ENCODE measurements at places on chromosomes 5 and 9.

- no peak for DNase-seq
Observed at GRCh38 chr9:137614631-137615386, 4.0 kb upstream of the EHMT1 start.

- no peak for DNase-seq
Observed at GRCh38 chr5:150607105-150607504, 33.4 kb upstream of the SYNPO start.

DNA sequence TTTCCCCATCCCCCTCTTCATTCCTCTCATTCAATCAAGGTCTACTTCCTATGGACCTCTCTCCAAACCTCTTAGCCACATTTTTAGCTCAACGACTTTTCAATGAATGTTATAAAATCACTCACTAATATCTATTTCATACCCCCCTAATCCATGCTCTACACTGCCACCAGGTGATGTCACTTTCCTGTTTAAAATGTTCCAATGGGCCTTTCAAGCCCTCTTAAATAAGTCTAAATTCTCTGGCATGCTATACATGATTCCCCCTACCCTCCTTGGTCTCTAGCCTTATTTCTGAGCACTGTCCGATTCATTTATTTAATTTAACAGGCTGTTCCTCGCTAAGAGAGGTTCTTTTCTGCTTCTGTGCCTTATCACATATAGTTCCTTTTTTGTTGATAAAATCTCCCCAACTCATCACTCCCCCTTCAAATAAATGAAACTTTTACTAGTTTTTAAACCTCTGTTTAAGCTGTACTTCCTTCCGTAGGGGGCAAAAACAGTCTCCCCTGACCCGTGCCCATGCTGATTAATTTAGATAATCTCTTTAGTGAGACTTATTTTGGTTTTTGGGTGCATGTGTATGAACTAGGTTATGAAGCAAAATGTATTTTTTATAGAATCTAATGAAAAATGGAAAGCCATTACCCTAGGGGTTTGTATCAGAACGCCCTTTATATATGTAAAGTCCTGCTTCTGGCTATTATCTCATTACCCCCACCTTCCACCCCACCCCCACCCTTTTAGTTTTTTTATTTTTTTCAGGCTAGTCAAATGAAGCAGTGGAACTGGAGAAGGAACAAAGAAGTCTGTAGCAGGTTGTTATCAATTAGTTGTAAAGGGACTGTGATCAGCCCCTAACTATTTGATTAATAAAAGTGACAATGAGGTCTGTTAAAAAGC lies 9.0 kb downstream of the ABHD17B start:
- DNase-seq: no peak

DNA sequence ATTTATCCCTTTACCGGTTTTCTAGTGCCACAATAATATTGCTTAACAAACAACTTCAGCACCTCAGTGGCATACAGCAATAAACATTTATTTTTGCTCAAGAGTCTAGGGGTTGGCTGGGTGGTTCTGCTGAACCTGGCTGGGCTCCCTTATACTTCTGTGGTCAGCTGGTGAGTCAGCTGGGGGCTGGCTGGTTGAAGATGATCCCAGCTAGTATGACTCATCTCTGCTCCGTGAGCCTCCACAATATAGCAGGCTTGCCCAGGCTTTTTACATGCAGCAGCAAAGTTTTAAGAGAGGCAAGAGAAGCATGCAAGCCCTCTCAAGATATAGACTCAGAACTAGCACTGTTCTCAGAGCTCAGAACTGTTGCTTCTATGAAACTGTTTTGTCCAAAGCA lies 523.5 kb upstream of the CLINT1 start:
- no peak for DNase-seq

DNA sequence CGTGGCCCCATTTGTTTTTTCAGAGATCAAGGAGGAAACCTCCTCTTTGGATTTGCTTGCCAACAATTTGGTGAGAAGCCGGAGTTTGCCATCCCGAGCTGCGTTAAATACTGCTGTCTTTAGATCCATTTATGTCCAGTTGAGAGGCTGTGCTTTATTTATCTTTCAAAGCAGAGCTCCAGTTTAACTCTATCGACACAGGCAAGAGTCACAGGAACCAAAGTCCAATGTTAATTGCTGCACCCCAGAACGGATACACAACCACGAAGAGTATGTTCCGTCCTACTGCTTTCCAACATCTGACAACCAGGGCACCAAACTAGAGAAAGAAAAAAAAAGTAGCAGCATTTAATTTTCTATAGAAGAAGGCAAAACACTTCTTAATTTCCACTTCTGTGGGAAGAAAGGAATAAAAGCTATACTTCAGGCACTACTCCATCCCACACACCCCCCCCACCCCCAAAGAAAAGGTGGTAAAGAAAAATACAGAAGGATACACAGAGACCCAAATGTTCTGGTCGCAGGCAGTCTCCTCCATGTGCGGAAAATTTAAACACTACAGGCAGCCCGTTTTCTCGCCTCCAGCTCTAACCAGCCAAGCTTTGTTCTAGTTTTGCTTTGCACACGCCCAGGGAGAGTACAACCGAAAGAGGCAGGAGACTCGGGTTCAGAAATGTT lies 1.1 kb downstream of the FEM1C start:
- peak; percentile 5 for DNase-seq

GRCh38 chr5:74974451-74975091 lies 77.8 kb downstream of the GCNT4 start:
- peak; percentile 25 for DNase-seq

- no peak for DNase-seq
Observed at GRCh38 chr5:40333459-40334241, 346.1 kb upstream of the PTGER4 start.

- no peak for DNase-seq
Observed at GRCh38 chr5:61472172-61472958, 140.3 kb downstream of the ZSWIM6 start.

- DNase-seq: no peak
Observed at GRCh38 chr9:3509926-3510325, 15.9 kb downstream of the RFX3 start.

DNA sequence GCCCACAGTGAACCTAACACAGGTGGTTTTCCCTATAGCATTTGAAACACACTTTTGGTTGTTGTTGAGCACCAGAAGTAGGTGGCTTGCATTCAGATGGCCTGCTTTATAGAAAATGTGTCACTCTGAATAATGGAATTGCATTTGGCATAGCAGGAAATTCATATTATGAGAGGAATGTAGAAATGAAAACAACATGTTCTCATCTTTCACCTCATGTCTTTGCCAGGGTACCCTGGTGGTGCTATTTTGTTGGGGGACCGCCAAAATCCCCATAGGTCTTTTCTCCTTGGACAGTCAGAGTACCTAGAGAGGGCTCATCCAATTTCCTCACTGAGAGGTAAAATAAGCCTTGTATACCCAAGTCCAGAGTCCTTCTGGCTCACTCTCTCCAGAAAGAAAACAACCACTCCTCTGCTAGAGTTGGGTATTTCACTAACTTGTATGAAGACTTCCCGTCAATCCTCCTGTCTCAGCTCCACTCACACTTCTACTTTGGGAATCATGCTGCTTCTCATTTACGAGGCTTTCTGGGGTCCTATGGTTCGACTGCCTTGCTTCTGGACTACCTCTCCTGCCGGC lies 67.4 kb downstream of the MRPS27 start:
- no peak for DNase-seq

DNA sequence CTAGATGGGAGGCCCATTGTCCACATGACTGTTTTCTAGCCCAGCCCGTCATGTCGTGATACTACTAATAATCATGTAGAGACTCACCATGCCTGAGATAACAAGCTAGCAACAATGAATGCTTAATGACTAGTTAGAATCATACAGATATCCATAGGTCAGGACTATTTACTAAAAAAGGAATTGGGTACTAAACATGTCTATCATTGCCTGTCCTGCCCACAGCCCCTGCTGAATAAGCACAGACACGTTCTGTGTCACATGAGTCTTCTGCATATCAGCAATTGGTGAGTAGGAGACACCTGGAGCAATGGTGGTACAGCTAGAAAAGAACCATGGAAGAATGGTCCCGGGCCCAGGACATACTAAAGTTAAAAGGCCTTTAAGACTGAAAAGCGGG lies 18.0 kb downstream of the FRRS1L start:
- no peak for DNase-seq

DNA sequence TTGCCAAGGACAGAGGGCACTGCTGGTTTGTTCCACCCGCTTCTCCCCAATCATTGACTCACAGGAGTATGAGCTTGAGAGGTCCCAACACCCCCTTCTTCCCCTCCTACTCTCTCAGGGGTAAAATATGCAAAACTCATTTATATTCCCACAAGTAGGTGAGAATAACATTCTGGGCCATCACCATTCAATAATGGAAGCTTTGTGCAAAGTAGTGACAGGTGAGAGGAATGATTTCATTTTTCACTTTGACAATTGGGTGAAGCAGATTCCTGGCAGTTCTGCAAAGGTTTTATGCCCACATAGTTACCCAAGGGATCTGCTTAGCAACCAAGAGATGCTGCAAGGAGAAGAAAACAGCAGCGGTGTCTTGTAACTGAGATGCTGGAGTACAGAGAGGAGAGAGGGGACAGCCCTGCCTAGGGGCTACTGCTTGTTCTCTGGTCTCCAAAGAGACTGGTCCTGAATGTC lies 137.6 kb downstream of the CMYA5 start:
- no peak for DNase-seq

- no peak for DNase-seq
Observed at GRCh38 chr5:148952097-148952867, 110.6 kb downstream of the SH3TC2 start.

DNA sequence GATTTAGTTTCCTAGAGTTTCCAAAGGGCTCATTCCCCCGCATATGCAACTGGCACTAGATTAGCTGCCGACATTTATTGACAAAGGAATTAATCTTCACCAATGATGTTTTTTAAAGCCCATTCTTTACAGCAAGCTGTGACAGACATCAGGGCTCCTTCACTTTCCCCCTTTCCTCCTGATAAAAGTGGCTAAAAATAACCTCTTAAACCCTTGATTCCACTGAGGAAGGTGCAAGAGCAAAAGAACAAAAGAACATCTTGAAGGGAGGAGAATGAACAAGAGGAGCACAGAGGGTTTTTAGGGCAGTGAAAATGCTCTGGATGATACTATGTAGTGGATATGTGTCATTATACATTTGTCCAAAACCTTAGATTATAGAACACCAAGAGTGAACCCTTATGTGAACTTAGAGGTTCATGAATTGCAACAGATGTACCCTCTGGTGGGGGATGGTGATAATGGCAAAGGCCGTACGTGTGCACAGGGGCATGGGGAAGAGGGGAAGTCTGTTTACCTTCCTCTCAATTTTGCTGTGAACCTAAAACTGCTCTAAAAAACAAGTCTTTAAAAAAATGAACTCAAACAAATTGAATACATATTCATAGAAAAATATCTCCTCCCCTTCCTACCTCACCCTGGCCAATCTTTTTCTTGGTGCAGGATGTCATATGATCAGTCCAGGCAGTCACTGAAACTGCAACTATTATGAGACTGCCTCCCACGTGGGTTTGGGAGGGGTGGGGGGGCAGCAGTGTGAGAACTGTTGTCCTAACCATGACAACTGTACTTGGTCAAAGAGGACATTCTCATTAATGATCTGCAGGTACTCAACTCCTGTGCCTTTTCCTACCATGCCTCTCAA lies 83.0 kb downstream of the MARCHF3 start:
- DNase-seq: no peak

- DNase-seq: no peak
Observed at GRCh38 chr5:60243713-60244112, 350.2 kb upstream of the PDE4D start.

DNA sequence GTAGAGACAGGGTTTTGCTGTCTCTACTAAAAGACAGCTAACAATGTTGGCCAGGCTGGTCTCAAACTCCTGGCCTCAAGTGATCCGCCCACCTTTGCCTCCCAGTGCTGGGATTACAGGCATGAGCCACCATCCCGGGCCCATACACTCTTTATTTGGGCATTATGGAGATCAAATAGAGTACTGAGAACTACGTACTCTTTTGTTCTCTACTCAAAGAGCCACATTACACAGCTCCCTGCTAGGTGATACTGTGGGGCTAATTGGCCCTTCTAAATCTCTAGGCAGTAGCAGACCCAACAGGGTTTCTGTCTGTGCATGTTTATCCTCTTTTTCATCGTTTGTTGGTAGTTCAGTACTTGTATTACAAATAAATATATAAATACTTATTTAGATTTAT lies 16.1 kb downstream of the CKMT2 start:
- DNase-seq: no peak

DNA sequence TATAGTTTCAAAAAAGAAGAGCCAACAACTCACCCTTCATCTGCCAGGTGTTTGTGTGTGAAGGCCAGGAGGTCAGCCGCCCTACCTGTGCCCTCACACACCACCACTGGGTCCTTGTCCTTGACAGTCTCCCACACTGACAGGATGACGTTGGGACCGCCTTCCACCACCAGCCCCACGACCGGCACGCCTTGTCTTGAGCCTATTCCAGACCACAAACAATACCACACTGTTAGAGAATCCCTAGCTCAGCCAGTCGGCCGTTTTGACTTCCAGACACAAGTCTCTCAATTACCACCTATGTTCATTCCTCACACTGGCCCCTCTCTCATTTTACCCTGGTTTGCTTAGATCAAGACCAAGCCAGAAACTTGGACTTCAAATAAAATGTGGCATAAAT lies 66.1 kb downstream of the TRPM6 start:
- no peak for DNase-seq

GRCh38 chr5:87784879-87785495 lies 372.3 kb upstream of the CCNH start:
- DNase-seq: no peak

- no peak for DNase-seq
Observed at GRCh38 chr5:59661954-59662615, 231.4 kb downstream of the PDE4D start.

GRCh38 chr9:136552117-136552703 lies 6.4 kb upstream of the NOTCH1 start:
- DNase-seq: no peak

GRCh38 chr9:18485714-18486113 lies 11.8 kb downstream of the ADAMTSL1 start:
- no peak for DNase-seq

DNA sequence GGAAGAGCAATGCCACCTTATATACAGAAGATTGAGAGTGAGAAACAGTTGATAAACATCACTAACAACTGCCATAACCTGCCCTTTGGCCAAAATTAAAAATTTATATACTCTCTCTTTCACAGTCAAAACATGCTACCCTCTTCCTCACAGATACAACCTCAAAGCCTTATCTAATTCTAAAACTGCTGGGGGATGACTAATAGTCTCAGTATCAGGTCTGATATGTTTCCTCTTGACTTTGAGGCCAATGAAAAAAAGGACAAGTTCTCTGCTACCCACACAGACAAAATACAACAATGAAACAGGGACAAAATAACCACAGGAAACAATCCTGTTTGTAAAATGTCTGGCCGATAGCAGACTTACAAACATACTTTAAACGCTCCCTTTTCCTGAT lies 485.6 kb upstream of the NUDT12 start:
- DNase-seq: no peak

- DNase-seq: peak; percentile 3
Observed at GRCh38 chr5:88827997-88828396, 55.0 kb downstream of the MEF2C start.

DNA sequence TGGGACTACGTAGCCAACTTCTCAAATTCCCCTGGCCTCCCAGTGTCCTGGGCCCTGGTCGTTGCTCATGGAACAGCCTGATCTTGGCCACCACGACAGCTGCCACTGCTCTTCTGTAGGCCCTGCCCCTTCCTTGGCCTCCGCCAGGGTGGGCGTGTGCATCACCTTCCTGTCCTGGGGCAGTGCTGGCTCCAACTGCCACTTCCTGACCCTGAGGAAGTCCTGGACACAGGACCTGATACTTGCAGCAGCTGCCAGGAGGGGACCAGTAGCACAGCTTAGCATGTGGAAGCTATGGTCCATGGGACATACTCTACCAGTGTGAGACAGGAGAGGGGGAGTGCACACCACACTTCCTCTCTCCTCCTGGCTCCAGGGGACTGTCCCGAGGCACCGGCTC lies 145.2 kb downstream of the TENT4A start:
- DNase-seq: no peak
